ENCODE measurements at places on chromosomes 7 and 10.
A peak's percentile ranks its signal among the peaks of the same experiment; 100 is the strongest.

DNA sequence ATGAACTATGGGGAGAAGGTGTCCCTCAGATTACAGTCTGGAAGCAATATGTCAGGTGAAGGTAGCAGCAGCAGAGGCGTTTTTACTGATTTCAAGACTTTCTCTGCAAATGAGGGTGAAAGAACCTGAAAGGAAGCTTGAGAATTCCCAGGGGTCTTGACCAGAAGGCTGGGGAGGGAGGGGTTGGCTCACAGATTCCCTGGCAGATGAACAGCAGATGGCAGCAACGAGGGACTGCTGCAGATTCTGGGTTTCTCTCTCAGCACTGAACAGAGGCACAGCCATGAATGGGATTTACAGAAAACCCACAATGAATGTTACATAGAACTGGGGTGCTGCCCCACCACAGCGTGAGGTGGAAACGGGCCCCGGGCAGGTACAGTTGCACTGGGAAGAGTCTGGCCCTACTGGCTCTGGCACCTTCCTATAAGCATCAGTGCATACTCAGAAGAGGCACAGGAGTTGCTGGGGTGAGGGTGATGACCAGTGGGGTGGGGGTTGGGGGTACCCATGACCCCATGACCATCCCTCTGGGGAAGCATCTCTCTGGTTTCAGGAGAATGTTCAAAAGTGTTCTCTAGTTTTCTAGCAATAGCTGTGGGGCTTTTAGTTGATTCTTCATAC is 317.8 kb downstream of the SH2D4B start:
- DNase-seq: no peak

GRCh38 chr10:106355450-106355849 is 809.1 kb downstream of the SORCS1 start:
- DNase-seq: no peak

DNA sequence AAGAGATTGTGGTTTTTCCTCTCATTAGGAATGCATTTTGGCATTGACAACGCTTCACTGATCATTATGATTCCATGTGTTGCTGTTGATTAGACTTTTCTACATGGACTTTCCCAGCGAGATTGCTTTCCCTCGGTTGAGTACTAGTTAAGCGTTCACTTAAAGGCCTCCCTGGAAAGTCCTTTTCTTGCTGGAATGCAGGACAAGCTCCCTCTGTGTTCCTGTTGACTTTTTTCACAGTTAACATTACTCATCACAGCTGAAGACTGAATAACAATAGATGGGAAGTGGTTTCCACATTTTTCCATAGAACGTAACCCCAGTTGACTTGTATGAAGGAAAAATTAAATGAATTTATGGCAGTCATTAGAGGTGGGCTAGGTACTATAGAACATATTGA is 2.6 kb upstream of the CAV1 start:
- peak; percentile 51 for DNase-seq

- DNase-seq: no peak
Observed at GRCh38 chr7:55209366-55209765, 155.8 kb upstream of the LANCL2 start.

GRCh38 chr7:25855854-25856782 is 295.9 kb upstream of the NFE2L3 start:
- DNase-seq: no peak

DNA sequence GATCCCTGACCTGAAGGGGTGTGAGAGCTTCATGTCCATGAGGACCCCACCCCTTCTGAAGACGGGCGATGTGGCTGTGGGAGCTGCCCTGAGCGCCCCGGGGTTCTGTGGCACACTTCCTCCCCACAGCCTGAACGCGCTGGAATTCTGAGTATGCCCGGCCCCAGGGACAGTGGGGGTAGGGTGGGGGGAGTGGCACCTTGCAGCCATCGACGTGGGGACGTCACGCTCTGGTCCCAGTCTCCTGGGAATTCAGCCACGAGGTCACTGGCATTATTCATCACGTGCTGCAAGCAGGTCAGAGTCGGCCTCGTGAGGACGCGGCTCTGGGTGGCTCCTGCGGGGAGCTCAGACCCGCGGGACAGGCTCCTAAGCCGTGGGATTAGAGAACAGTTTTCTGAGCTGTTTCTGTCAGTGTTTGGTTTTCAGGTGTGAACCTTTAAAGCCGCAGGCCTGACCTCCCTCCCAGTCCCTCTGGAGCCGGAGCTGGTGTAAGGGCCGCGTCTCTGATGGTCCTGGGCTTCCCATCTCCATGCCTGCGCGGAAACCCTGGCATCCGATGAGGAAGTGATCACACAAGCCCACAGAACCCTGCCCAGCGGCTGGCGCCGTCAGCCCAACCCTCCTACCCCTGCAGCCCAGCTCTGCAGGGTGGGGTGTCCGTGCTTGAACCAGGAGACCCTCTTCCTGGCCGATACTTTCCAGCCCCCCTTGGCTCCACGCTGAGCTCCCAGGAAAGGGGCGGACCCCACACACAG is 16.1 kb downstream of the GPR146 start:
- no peak for DNase-seq

- no peak for DNase-seq
Observed at GRCh38 chr10:3784510-3785250, at the start of gene KLF6. TSS of gene KLF6 (minus strand) at chr10:3785209. CDS start at chr10:3785014, 195 bp downstream.

GRCh38 chr10:23198940-23199767 is 7.0 kb downstream of the PTF1A start:
- no peak for DNase-seq

DNA sequence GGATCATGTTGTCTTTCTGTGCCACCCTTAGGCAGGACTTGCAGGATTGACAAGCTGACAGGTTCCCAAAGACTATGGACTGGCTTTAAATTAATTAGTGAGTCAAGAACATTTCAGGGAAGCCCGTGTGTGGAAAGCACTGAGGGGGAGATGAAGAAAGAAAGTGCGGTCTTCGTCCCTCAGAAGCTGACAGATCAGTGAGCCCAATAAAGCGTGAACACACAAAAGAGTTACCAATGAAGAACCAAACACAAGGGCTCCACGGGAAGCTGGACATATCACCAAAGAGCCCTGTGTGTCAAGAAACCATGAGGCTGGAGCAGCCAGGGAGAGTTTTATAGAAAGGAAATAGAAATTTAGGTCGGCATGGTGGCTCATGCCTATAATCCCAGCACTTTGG is 725.8 kb downstream of the PARD3 start:
- DNase-seq: no peak

GRCh38 chr10:124606822-124607221 is 137.4 kb downstream of the FAM53B start:
- no peak for DNase-seq

GRCh38 chr10:644943-645334 is 44.5 kb downstream of the DIP2C start:
- no peak for DNase-seq

DNA sequence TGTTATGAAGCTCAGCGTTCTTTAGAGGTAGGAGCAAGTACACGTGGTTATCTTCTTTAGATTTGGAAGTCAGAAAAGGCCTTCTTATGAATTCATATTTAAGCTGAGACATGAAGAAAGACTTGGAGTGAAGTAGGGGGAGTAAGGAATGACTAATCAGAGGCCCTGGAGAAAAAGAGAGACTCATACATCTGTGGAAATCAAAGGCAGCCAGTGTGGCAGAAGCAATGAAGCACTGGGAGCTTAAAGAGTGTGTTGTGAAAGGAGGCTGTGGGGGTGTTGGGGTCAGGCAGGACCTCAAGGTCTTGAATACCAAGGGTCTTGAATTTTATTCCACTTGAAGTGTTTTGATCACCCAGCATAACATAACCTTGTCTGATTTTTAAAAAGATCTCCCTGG is 35.7 kb upstream of the FGL2 start:
- DNase-seq: no peak

DNA sequence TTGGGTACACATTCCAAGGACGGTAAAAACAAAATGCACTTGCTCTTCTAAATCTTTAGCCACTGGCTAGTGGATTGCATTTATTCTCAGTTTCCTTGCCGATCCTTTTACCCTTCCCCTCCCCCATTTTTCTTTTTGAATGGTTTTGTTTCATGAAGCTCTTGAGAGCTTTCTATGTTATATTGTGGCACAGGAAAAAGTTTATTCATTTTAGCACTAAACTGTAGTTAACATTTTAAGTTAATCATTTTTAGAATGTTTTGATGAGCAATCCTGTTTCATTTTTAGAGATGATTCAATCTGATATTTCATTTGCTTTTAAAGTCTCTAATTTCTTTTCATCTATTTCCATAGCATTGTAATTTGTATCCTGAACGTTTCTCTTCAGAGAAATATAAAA is 24.0 kb downstream of the ZEB1 start:
- no peak for DNase-seq

DNA sequence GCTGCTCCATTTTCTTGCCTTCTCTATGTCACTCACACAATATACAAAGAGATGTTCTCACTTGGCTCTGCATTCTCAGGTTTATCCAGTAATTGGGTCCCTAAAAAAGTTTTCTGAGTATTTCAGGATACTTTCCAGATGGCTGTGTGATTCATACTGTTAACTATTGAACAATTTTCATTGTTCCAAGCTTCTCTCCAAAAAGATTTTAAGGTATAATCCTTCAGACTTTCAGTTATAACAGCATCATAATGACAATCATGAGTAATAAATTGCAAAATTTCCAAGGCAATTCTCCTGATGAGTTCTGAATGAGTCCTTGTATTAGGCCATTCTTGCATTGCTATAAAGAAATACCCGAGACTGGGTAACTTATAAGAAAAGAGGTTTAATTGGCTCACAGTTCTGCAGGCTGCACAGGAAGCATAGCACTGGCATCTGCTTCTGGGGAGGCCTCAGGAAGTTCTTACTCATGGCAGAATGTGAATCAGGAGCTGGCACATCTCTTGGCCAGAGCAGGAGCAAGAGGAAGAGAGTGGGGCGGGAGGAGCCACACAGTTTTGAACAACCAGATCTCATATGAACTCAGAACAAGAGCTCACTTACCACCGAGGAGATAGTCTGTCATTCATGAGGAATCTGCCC is 148.1 kb downstream of the SLC16A9 start:
- DNase-seq: no peak

GRCh38 chr10:133258818-133259601 is 17.7 kb downstream of the ADAM8 start:
- DNase-seq: peak; percentile 97

DNA sequence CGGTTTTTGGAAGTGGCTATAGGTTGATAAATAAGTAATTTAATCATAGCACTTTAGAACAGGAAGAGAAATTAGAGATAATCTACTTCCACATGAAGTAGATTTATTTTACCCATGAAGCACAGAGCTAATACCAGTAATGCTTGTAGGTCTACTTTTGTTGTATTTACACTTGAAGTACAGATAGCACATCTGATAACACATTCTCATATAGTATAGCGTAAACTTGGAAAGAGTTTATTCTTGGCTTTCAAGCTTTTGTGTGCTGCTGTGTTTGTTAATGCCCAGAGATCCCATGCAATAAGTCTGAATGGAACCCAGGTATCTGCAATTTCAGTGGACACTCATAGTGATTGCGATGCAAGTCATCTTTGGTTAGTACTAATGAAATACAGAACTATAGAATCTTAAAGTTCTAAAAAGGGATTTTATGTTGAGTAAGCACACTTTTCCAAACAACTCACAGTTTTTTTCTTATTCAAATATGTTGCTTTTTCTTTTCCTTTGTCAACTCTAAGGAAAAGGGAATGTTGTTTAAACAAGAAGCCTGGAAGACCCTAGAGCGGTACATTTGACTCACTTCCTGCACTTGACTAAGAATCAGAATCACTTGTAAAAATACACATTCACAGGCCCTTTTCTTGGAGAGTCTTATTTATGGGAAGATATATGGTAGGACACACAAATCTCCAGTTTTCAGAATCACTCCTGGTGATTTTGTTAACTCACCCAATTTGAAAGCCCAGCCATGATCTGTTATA is 105.8 kb downstream of the GNAI1 start:
- no peak for DNase-seq

GRCh38 chr7:20199015-20199737 is 18.0 kb downstream of the MACC1 start:
- peak; percentile 89 for DNase-seq

- no peak for DNase-seq
Observed at GRCh38 chr10:124289851-124290795, 128.6 kb downstream of the OAT start.

DNA sequence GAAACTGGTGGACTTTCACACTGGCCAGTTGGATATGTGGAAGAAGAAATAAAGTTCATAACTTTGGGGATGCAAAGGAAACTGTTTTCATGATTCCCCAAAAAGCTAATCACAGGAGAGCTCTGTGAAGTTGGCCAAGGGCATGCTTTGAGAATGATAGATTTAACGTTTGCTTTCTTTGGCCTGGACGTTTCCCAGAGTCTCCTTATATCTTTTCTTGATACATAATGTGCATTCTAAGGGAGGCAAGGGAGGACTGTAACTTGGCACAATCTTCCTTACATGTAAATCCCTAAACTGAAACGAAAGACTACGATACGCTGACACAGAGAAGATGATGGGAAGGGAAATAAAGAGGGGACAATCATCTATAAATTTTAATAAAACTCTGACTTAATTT is 176.5 kb upstream of the INHBA start:
- no peak for DNase-seq
